ENCODE measurements at places on chromosomes 1 and 21.

DNA sequence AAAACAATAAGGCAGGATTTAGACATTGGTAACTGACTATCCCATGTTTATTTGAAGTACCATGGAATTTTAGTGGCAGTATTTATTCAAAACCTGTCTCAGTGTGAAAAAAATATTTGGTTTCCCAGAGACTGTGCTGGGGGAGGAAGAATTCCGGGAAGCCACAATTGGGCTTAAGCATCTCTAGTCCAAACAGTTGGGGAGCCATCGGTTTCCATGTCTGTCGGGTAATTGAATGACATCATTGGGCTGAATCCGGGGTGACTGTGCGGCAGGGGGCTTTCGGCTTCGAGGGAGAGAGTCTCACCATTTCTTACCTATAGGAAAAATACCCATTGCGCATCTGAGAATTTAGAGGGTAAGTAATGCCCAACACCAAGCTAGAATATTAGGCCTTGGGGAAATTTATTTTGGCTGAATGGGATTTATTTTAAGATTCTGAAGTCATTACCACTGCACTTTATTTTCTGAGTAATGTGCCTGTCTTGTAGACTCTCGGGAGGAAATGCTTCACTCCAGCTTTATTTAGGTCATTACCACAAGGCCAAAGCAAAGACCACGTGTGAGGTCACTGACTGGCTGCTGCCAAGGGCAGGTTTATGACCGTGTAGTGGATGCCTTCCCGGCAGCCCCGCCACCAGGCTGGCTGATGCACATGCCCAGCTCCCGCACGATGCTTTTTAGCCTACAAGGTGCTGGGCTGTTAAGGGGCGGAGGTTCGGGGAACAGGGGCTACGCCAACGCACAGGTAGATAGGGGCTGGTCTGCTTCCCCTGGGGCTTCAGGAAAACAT, 23.1 kb upstream of the UMODL1 start:
- DNase-seq = no peak

DNA sequence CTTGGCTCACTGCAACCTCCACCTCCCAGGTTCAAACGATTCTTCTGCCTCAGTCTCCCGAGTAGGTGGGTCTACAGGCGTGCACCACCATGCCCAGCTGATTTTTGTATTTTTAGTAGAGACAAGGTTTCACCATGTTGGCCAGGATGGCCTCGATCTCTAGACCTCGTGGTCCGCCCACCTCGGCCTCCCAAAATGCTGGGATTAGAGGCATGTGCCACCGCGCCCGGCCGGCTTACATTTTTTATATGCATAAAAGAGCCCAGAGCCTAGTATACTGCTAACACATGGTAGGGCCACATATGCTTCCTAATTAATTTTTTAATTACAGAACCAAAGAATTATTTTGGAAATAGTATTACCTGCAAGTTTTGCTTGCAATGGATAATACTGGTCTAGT, 1325.4 kb downstream of the PLA2G4A start:
- DNase-seq = no peak

GRCh38 chr1:172906778-172907592, 143.8 kb downstream of the TNFSF18 start:
- DNase-seq = no peak

DNA sequence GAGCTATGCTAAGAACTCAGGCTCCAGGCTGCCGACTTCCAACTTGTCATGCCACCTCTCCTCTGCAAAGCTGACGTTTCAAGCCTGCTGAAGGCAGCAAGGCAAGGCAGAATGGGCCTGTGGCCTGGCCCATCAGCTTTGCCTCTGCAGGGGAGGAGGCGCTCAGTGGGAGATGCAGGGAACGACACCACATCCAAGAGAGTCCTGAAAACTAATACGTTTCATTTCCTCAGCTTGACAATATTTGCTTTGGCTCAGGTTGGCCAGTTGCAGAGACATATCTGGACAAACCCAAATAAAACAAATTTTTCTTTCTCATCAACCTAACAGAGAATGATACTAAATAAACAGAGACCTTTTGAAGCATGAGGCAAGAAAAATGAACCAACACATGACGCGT, 35.3 kb downstream of the BEND5 start:
- DNase-seq = no peak

DNA sequence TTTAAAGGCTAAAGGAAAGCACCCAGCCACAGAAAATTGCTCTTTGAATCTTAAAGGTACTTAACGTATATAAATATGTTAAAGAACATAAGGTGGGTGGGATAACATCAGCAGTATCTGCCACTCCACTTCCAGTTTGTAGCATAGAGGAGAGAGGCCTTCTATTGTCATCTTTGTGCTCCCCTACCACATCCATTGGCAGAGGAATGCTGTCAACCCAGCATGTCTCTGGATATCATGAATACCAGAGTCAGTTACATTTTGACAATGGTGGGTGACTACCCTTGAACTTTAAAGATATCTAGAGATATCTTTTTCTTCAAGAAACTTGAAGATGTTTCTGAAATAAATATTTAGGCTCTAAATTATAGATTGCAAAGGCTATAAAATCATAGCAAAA, 283.2 kb upstream of the LRRC7 start:
- DNase-seq = no peak
